Activated CD4-positive, alpha-beta T cell treated with anti-CD3 and anti-CD28 coated beads, Interleukin-2, amount 10 ng/mL, durations not matched to agents 24 days and 14 days (primary cell): ENCODE measurements at places on chromosomes 7 and 10.

DNA sequence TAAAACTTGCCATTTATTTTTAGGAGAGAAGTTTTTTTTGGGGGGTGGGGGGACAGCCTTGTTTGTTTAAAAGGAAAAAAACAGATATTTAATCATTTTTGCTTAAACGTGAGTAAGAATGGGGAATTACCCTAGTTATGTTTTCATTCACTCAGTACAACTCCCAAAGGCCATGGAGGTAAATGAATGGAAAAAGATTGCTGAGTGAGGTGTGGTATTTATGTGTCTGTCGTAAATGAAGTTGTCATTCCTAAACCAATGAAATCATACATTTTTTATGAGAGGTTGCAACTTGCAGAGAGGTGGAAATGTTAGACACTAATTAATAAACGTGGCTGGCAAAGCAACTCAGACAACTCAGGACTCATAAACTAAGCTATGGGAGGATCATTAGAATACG, 218.1 kb downstream of the CELF2 start:
- DNase-seq: no peak

- no peak for DNase-seq
Measured at GRCh38 chr7:67566101-67566500, 569.5 kb downstream of the TYW1 start.

GRCh38 chr10:62779487-62780248, 24.9 kb upstream of the ADO start:
- peak; percentile 84 for DNase-seq

DNA sequence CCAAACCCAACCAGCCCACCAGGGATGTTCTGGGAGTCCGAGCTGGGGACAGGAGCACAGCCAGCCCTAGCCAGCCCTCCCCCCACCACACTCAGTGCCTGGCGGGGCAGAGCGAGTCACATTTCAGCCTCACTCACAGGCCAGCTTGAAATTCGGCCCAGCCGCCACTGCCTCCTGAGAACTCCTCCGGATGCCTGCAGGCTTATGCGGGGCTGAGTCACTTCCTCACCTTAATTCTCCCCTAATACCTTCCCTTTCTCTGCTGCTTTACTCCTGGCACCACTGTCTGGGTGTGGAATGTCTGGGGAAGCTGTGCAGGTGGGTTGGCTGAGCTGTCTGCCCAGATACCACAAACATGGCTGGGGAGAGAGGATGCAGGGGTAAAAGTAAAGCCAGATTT, 22.6 kb upstream of the DLG5 start:
- DNase-seq: no peak

DNA sequence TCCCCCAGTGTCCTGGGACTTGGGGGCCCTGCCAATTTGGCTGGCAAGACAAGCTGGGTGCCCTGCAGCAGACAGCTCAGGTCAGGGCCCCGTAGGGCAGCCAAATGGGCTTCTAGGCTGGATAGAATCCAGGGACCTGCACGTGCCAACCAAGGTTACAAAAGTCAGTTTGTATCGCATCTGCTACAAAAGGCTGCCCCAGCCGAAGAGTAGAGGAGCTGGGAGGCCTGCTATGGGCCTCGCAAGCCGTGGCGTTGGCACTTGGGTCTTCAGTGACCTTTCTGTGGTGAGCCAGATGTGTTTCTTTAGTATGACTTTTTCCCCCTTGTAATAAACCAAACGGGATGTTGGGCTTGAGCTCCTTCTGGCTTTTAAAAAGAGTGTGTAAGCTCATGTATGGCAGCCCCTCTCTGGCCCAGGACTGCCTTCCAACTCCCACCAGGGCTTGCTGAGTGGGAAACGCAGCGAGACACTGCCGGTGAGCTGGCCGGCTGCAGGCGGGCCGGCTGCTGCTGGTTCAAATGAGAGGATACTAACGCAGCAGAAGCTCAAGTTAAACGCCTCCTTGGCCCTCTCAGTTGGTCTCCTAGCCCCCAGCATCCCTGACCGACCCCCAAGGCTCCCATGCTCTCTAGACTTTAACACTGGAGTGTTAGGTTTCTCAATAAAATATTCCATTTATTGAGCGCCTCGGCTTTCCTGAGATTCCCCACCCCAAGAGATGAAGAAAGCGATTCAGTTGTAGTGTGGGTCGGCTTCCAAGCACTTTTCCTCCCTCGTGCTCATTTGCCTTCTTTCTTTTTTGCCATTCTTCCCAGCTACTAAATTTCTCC, 3.1 kb upstream of the HOXA10 start:
- DNase-seq: no peak

GRCh38 chr10:58475322-58476277, 37.1 kb upstream of the BICC1 start:
- DNase-seq: no peak
